ENCODE measurements at places on chromosomes 3 and 15.

DNA sequence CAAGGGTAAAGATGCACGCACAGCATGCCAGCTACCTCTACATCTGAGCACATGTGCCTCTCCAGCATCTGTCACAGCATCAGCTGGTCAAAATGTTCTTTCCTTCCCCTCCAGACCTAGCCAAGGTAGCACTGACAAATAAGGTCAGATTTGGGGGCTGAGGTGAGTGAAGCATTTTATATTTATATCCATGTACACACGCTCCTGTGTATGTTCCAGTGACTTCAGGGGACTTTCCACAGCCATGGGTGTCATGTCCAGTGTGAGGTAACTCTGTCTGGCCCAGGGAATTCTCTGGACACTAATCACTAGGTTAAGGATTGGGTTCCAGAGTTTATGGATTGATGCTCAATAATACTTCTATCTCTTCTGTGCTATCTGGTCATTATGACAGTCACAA, 165.2 kb upstream of the TP63 start:
- DNase-seq, result no peak

- no peak for DNase-seq
Observed at GRCh38 chr15:78359041-78359808, 19.1 kb downstream of the CRABP1 start.

DNA sequence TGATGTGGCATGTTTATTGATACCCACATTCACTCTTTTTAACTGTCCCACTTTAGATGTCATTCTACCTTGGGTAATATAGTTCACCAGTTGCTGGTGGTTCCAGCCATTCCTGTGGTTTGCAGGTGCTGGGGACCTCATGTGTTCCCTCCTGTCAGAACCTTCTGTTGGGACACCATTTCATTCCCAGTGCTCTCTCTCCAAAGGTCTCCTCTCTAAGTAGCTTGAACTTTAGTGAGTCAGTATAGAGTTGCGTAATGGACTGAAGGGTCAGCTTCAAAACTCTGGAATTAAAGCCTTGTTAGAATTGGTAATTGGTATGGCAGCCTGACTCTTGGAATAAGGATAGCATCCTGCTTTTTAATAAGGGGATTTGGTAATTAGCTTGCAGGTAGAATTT, 108.5 kb downstream of the PLCL2 start:
- no peak for DNase-seq

- DNase-seq, result no peak
Observed at GRCh38 chr15:40287968-40288367, 5.1 kb upstream of the ANKRD63 start.

GRCh38 chr15:47517737-47518136, 199.6 kb upstream of the SEMA6D start:
- DNase-seq, result no peak

DNA sequence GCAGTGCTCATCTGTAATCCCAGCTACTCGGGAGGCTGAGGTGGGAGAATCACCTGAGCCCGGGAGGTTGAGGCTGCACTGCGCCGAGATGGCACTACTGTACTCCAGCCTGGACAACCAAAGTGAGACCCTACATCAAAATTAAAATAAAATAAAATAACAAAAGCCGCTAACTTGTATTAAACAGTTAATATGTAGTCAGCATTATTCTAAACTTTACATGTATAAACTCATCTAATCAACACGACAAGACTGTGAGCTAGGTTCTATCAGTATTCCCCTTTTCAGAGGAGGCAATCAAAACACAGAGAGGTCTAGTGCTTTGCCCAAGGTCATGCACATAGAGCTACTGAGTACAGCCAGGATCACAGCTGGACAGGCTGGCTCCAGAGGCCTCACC, 111.7 kb upstream of the LINGO1 start:
- no peak for DNase-seq

DNA sequence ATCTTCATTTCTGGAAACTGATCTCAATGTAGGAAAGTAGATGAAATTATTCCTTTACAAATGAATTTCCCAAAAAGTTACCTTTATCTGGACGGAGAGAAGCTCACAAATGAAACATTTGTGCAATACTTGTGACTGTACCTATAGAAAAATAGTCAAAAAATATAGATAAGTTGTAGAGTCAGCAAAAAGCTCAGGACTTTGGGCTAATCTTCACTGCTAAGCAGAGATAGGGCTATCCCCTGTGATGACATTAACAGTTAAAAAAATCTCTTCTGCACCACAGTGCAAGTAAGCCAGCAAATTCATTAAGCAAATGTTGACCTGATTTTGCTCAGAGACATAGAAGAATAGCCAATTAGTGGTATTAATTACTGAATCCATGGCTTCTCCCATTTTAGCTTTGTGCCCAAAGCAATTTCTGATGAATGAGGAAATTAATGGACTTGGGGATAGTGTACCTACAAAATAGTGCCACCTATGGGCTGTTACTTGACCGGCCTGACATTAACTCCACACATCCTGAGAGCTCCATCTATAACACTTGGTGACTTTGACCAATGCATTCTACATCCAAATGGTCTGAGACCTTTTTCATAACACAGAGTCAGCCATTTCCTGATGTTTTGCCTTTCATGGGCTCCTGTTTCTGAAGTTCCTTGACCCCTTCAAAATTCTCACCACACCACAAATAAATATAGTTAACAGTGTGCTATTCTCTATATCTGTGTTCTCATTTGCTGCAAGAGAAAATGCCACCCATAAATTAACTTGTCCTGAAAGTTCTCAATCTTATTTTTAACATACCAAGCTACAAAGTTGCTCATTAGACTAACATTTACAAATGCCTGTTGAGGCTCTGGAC, 105.0 kb downstream of the SSR3 start:
- DNase-seq, result no peak

DNA sequence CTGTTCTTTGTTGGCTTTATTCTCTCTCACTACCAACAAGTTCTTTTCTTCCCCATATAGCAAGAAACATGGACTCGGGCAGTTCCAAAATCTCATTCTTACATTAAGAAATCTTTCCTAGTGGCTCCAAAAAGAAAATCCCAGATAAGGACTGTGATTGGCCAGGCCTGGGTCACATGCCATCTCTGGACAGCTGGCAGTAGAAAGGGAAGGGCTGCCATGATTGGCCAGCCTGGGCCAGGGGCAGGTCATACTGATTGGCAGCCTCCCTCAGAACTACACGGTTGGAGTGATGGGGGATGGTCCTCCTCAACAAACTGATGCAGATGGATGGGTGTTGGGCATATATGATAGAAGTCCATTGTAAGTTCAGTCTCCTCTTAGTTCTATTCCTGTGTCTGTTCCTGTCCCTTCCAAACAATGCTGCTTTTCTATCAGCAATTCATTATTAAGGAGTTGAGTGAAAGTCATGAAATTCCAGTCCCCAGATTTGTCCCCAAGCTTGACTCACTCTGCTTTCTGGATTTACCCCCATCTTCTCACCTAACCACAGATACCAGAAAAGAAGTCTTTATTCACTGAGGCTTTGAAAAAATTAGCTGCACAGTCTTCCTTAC, 175.5 kb downstream of the ATG7 start:
- DNase-seq, result no peak

GRCh38 chr3:170465955-170466354, 47.3 kb downstream of the CLDN11 start:
- no peak for DNase-seq

DNA sequence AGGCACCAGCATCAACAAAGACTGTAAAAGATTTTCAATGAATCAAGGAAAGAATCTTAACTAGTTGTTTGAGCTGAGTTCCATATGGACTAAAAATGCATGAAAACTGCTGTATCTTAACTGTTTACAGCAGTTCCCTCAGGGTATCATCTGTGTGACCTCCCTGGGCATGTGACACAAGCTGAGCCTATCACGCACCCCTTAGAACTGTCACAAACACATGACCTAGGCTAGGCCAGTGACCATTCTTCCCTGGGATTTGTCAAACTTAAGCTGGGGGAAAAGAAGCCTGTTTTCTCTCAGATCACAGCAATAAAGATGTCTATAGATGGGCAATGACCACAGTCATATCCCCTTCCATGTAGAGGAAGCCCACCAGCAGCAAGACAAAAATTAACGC, 35.7 kb downstream of the IGF2BP2 start:
- DNase-seq, result no peak

Data from NCI-H1048 (cell line).